NCI-H69 (cell line): ENCODE measurements at places on chromosomes 6 and 20.
A peak's percentile ranks its signal among the peaks of the same experiment; 100 is the strongest.

GRCh38 chr20:15913391-15914025 lies 659.7 kb downstream of the KIF16B start:
- DNase-seq = peak; percentile 12

DNA sequence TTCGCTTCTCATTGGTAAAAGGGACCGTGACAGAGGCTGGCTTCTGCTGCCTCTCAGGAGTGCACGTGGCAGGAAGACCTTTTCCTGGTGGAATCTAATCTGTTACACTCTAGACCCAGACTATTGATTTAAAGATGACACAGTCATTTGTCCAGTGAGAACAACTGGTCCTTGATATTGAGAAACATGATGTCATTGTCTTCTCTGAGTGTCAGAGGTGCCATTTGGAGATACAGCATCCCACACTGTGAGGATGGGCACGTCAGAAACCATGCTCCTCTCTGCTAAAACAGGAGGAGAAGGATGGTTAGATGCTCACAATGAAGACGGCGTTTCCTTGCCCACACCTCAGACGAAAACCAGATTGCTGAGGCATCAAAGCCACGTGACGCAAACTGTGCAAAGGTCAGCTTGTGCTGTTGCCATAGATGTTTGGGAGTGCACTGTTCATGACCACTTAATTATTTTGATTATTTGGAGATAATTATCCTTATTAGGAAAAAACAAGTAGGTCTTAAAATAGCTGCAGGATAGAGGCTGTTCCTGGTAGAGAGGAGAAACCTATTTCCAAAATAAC lies 169.0 kb downstream of the SMOC2 start:
- no peak for DNase-seq

GRCh38 chr6:161342039-161342438 lies 68.2 kb upstream of the AGPAT4 start:
- DNase-seq = no peak

- DNase-seq = no peak
Measured at GRCh38 chr6:131523988-131524673, 48.9 kb upstream of the ARG1 start.

GRCh38 chr20:36631646-36632045 lies 14.3 kb downstream of the SLA2 start:
- no peak for DNase-seq

- no peak for DNase-seq
Measured at GRCh38 chr20:18416486-18416885, 50.3 kb downstream of the DZANK1 start.
